ENCODE measurements at places on chromosomes 12 and 14.
A peak's percentile ranks its signal among the peaks of the same experiment; 100 is the strongest.

DNA sequence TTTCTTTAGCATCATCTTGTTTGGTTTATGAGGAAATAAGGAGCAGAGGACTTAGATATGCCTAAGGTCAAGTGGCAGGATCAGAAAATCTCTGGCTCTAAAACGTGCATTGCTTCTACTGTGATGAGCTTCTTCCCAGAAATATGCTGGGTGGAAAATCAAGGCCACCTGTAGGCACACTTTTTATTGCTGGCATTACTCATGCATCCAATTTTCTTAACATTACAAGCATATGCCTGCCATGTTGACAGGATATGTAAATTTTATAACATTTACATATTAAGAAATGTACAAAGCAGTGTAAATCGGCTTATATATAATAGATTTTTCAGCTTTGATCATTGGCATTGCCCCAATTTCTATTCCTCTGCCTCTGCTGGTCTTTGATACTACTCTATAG lies 409.6 kb downstream of the TMEM132D start:
- no peak for DNase-seq

DNA sequence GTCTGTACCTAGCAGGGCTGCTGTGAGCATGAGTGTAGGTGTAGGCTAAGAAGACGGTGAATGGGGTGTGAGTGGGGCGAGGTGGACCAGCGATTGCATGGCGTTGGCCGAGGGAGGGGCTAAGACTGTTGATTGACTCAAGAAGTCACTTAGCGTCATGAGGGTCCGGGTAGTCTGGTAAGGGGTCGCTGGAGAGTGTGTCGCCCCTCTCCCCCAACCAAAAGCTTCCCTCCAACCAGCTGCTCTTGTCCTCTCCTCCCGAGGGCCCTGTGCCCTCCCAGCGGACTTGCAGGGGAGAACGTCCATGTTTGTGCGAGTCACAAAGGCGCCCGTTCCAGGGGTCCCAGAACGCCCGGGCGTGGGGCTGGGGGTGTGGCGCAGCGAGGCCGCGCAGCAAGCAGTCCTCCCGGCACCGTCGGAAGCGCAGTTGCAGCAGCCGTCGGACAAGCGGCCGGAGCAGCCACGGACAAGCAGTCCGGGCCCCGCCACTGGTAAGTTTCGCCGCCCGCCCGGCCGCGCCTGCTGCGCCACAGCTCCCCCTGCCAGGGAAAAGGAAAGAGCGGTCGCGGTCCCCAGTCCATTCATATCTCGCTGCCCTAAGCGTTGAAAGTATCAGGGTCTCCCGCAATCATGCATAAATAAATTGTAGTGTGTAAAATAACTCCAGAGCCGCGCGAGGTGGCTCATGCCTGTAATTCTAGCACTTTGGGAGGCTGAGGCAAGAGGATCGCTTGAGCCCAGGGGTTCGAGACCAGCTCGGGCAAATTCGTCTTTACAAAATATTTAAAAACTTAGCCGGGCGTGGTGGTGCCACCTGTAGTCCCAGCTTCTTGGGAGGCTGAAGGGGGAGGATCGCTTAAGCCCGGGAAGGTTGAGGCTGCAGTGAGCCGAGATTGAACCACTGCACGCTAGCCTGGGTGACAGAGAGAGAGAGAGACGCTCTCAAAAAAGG lies at the start of gene CCDC63:
Gene CCDC63, plus strand, starts transcription at position 373 of the 952 bp plus-strand sequence. CDS start 5,968 bp downstream, outside the sequence.
- peak; percentile 36 for DNase-seq

- DNase-seq, result no peak
Measured at GRCh38 chr14:74950795-74951442, 4.5 kb downstream of the PGF start.

DNA sequence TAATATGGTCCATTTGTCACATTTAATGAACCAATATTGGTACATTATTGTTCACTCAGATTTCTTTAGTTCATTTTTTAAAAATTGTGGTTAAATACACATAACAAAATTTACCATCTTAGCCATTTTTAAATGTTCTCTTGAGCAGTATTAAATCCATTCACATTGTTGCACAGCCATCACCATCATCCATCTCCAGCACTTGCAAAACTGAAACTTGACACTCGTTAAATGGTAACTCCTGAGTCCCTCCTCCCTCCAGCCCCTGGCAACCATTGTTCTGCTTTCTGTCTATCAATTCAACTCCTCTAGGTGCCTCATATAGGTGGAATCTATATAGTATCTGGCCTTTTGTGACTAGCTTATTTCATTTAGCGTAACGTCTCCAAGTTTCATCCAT lies 86.4 kb downstream of the ACACB start:
- DNase-seq, result no peak

DNA sequence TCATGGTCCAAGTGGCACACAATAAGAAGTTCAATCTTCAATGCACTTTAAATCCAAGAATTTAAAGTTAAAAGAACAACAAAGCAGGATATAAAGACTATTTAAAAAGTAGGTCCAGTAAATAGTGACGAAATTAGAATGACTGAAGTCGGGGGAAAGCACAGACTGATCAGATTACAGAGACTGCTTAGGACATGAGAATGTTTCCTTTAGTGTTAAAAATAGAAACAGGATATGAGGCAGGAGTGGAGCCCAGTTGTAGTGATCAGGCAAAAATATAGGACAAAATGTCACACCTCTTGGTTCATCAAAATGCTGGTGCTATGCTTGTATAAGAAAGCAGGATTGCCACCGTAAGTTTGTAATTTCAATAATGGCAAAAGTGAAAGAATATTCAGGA lies 52.2 kb upstream of the CD163 start:
- DNase-seq, result no peak

DNA sequence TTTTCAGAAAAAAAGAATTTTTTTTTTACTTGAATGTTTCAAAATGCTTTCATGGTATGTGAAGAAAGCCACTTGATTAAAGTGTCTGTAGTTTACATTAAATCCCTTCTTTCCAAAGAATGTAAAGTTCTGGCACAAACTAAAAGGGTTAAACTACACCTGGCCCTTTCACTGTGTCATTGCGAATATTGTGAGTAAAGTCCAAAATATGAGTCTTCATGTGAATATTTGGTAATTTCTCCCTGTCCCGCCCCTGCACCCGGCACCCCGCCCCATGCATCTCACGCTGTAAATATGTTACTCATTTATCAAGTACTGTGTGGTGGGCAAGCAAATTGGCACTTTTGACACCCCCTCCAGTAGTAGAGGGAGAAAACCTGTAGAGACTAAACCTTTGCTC lies 274.7 kb downstream of the TTC6 start:
- DNase-seq, result no peak

DNA sequence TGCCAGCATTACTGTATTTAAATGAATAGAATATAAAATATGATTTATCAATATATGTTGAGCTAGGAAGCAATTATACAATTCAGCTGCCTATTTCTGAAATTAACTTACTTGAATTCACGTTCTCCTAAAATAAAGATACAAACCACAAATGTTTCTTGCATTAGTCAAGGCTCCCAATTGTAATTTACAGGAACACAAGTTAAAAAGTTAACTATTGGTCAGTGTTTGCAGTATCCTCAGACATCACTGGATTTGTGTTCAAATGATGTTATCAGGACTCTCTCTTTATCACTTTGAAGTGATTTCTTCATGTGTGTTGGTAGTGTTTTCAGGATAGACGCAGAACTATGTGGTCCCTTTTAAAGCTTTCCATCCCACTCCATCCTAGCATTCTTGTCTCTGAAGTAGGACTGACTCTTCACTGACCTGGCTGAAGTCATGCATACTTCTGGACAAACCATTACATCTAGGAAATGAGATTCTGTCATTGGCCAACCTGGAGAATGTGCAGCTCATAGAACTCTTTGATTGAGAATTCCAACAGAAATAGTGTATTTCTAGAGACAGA lies 156.1 kb downstream of the KICS2 start:
- DNase-seq, result no peak

- peak; percentile 56 for DNase-seq
Measured at GRCh38 chr12:85575120-85576096, 260.8 kb downstream of the RASSF9 start.

DNA sequence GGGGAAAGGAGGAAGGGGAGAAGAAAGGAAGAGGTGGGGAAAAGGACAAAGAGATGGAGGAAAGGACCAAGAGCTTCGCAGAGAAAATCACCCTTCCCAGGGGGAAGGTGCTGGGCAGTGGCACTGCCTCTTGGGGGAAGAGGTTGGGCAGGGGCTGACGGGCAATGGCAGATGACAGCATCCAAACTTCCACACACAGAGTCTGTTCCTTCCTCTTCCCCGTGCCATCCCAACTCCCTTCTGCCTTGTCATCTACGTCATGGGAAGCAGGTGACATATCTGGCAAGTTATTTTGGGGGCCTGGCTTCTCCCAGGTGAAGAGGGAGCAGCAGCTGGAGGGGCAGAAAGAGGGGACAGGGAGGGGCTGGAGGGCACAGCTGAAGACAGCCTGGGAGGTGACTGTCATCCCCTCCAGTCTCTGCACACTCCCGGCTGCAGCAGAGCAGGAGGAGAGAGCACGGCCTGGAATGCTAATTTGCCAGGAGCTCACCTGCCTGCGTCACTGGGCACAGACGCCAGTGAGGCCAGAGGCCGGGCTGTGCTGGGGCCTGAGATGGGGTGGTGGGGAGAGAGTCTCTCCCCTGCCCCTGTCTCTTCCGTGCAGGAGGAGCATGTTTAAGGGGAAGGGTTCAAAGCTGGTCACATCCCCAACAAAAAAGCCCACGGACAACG lies 43.9 kb upstream of the IQSEC3 start:
- no peak for DNase-seq

GRCh38 chr14:98189944-98190343 lies 1082.1 kb downstream of the BCL11B start:
- no peak for DNase-seq

DNA sequence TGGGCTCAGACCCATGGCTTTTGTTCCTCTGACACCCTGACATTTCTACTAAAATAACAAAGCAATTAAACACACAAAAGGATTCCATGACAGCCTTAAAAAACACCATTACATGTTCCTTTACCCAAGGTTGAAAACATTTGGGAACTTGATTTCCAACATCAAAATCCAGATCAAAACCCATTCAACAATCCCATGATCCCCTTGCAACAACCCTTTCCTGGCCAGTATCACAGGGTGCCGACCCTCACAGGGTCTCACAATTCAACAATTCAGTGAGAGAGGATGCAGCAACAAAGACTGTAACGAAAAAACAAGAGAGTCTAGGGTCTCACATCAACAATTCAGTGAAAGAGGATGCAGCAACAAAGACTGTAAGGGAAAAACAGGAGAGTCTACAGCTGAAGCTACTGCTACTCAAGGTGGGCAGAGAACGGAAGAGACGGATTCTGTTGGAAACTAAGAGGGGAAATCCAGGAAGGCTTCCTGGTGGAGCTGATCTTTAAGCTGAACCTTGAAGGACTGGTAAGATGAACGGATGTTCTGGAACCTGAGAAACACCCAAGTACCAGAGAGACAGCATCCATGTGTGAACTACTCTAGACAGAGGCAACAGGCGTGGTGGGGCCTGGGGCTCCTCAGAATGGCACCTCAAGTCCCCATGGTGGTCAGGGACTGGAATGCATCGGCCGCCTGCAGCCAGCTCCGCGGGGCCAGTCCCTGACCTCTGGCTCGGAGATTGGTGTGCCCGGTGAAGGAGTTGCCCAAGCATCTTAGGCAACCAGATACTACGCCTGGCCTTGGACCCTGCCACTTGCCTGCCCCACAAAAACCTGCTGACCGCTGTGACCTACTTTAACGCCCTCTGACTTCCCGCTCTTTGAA lies 22.7 kb upstream of the ZFP36L1 start:
- no peak for DNase-seq

- DNase-seq, result no peak
Measured at GRCh38 chr14:47949006-47949405, 273.6 kb upstream of the MDGA2 start.

- no peak for DNase-seq
Measured at GRCh38 chr12:6462234-6462995, 8.1 kb downstream of the VAMP1 start.

GRCh38 chr12:46825591-46826414 lies at the start of gene SLC38A4:
SLC38A4 (minus strand) TSS chr12:46825997; CDS start chr12:46793071, 32,926 bp downstream.
- DNase-seq, result no peak

Data from NCI-H1436 (cell line).